ENCODE measurements at places on chromosomes 7 and 10. TPM values are rescaled to one million over a fixed set of nuclear protein-coding genes. Genes with fewer than 3 reads are reported as not detected.

- DNase-seq, result no peak
Measured at GRCh38 chr10:24153537-24153936, 55.4 kb upstream of the KIAA1217 start.

- DNase-seq, result no peak
Measured at GRCh38 chr10:59995862-59996261, 89.5 kb upstream of the CCDC6 start.

DNA sequence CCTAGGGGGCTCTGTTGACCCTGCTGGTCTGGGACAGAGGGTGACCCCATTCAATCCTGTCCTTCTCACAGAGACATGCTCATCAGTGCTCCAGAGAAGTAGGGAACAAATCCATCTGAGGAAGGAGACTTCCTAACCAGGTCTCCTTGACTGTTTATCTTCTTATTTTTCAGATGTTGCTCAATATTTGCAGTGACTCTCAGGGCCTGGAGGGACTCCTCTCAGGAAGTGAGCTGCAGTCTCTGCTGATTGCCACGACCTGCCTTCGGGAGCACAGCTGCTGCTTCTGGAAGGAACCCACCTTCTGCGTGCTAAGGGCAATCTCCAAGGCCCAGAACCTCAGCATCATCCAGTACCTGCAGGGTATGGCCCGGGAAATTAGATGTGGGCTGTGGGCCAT, 41.0 kb downstream of the WDFY4 start:
- no peak for DNase-seq

DNA sequence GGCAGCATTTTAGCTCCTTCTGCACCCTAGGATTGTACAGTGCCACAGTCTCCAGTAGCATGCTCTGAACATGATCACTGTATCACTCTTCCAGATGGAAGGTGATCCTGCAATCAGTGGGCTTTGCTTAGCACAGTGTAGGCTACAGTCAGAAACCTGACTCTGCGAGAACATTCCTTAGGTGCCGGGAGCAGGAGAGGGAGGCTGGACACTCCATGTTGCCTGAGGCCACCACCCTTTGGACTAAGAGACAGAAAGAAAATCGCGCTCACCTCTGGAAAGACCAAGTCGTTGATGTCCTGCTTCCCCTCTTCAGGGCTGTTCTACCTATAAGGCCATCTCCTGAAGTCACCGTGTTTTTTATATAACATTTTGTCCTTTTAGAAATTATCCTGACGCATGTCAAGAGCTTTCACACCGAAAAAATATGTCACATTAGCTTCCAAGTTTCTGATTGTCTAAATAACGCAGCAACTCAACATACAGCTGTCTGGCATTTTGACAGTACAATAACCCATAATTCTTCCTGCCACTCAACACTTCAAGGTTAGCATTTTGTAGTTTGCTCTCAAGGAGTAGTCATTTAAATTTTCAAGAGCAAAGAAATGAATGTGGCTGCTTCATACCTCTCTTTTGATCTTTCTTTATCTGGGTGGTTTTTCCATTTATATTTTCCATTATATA, 563.1 kb downstream of the LRMDA start:
- no peak for DNase-seq

DNA sequence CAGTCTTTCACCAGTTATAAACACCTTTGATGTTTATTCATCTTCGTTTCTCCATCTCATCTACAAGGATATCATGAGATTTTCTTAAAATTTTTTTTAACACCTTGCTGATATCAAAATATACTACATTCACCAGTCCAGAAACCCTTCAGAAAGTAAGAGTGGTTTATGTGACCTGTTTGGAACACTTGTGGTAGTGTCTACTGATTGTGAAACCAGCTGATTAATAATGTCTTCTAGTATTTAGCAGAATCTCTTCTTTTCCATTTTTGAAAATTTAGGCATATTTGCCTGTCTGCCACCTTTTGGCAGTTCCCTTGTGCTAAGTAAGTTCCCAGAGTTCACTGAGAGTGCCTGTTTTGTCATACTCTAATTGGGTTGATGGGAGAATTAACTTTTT, 18.5 kb downstream of the DLD start:
- no peak for DNase-seq

DNA sequence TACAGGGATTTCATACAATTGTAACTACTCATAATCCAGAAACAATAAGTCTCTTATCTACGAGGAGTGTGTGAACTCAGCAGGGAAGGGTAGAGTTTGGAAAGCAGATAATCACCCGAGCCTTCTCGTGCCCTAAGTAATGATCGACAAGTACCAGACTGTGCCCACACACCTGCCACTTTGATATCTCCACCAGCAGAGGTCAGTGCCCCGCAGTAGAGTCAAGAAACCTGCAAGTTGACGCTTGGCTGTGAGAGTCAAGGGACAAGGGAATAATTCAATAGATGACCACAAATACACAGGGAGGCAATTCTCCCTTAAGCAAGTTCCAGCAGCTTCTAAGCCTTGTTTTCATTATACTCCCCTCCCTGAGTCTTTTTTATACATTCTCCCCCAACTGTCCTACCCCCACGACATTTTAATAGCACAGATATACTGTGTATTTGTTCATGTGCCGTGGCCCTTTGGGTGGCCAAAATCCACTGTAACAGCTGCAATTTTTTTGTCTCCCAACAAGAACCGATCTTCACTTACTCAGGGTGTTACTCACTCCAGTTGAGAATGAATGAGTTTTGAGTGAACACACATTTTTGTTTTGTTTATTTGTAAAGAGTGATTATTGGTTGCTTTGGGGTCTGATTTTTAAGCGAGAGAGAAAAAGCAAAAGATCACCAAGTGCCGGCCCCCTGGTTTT, 106.9 kb upstream of the RHEB start:
- peak; percentile 74 for DNase-seq

- DNase-seq, result peak; percentile 24
Measured at GRCh38 chr7:140673063-140673773, 473 bp downstream of the ADCK2 start.

The LYZL2 gene
- total RNA-seq, result not detected

The FAM25C gene
- not detected for total RNA-seq

The CPA1 gene
- 6.5 TPM for total RNA-seq

The CISD1 gene
- 46.3 TPM for total RNA-seq

Measured in myocyte (in vitro differentiated cells).